Bone marrow (tissue), 2 donors: ENCODE measurements at places on chromosomes 5 and 9.

GRCh38 chr9:126877418-126877817 is 17.0 kb downstream of the ZBTB34 start:
- DNase-seq: no peak

DNA sequence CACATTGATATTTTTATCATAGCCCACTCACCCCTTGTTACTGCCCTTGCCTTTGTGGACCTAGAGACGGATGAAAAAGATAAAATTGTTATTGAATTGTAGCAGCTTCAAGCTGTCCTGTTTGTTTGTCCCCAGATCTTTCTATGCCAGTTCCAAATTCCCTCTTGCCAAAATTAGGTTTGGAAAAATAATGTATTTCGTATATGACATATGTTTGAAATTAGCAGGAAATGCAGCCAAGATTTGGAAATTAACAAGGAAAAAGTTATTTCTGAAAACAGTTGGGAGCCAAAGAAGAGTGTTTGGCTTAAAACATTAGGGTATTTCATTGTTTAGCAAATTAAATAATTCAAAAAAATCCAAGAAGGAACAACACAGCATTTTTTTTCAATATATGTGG is 33.5 kb downstream of the SPATA31D1 start:
- DNase-seq: no peak

DNA sequence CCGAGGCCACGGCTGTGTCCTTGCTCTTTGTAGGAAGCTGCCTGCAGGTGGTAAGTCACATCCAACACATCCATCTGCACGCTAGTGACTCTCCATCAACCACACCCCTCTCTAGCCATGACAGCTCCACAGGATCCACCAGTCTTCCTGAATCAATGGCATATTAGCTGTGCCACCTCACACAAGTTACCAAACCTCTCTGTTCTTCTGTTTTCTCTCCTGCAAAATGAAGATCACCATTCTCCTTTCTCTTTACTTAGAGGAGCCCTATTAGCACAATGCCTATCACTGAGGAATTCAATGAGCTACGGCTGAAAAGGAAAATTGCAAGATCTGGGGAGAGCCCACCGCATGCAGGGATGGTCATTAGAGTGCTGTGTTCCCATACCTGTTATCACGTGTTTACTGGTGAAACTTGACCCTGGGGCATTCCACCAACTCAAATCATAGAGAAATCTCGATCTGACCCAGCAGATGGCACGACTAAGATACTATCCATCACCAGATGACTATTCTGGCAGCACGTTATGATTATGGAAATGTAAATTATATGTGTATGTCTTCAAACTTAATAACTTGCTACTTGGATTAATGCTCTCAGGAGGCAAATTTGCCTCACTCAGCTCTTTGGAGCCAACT is 20.9 kb downstream of the WHRN start:
- DNase-seq: no peak

DNA sequence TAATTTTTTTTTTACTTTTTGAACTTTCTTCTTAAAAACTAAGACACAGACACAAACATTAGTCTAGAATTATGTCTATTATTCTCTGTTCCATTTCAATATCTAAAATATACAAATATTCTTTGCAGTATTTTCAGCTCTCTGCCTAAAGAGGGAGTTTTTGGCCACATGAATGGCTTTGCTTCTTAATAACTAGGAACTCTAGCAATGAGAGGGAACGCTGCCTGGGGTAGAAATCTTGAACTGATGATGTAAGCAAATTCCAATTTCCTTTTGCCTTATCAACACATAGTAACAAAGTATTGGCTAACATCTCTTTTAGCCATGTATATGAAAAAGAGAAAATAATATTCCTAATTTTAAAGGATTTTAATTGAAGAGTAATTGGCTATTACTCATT is 51.9 kb downstream of the SLC25A46 start:
- no peak for DNase-seq

DNA sequence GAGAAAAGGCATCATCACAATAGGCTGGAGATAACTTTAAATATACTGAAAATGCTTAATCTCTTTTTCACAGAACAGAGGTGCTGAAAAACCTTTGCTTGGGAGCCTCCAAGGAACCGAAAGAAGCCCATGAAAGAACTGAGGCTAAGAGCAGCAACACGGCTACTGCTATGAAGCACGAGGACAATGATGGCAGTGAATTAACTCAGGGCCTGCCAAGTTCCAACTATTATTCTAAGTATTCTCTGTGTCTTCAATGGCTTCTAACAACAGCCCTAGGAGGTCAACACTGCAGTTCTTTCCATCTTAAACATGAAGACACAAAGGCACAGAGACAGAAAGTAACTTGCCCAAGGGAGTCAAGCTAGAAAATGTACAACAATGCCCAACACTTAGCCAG is 293.0 kb upstream of the DAP start:
- no peak for DNase-seq

DNA sequence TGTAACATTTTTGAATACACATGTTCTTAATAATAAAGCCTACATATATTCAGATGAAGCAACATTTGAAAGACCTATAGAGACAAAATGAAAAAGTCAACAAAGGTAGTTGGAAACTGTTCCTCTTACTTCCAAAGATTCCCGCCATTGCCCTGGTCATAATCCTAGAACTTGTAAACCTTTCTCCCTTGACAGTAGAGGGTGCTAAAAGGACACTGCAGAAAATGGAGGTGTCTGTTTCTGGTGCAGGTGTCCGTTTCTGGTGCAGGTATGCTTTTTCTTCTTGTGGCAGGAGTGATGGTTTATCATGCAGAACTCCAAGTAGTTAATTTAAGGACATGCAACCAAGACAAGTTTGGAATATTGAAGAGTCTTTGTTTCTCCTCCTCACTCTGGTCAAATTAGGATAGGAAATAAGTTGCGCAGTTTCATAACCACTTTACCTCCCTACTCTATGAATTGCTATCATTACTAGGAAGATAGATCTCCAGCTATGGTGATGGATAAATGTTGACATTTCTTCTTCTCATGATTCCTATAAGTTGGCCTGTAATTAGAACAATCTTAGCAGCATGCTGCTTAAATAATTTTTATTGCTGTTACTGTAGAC is 56.0 kb upstream of the FAM174A start:
- no peak for DNase-seq

GRCh38 chr5:55498457-55498856 is 36.3 kb downstream of the PLPP1 start:
- no peak for DNase-seq

DNA sequence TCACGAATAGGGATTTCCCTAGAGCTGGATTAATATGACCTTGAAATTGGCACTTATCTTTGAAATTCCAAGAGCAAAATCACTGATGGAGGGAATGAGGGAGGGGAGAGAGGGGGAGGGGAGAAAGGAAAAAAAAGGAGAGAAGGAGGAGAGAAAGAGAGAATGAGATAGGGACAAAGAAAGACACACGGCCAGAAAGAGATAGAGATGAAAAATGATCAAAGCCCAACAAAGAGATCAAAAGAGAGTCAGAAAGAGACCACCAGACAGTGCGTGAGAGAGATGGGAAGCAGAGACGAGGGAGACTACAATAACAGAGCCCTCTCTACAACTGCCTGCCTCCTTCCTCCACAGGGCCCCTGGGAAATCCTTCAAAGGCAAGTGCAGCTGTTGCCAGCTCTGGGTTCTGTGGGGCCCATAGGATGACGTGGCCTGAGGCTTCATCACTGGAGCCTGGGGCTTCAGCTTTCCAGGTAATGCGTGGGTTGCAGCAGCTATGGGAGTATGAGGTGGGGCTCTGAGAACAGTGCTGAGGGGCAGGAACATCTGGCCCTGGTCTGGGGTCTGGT is 58.3 kb upstream of the SHB start:
- DNase-seq: no peak

DNA sequence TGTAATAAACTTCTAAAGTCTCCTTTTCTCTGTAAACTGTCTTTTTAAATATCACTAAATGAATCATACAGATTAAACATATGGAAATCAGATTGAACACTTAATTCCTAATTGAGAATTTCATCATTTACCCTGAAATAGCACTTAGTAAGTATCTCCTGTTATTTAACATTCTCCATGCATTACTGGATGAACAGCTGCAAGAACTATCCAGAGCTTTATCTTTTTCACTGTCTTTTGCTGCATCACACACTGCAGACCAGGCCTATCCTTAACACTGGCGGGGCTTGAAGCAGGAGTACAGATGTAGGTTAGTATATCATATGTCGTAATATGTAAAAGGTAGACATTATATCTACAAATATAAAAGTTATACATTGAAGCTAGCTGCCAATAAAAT is 108.7 kb upstream of the EFNA5 start:
- no peak for DNase-seq
